HuH-7.5 (cell line): ENCODE measurements at places on chromosomes 7 and 10.

- no peak for DNase-seq
Observed at GRCh38 chr10:132884041-132884440, 58.3 kb downstream of the CFAP46 start.

DNA sequence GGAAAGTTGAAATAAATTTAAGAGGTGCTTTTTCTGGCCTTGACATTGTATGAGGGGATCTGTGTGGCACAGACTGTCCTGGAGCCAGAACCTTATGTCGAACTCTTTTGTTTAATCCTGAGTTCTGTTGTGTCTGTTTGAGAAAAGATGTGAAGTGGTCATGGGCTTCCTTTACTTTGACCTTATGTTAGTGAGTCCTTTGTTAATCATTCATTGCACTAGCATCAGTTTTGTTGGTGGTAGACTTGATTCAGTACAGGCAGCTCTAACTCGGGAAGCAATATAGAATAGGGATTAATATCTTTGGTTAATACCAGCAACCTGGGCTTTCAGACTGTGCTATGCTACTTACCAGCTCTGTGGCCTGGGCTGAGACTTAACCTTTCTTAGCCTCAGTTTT is 123.9 kb upstream of the FZD1 start:
- DNase-seq, result no peak

DNA sequence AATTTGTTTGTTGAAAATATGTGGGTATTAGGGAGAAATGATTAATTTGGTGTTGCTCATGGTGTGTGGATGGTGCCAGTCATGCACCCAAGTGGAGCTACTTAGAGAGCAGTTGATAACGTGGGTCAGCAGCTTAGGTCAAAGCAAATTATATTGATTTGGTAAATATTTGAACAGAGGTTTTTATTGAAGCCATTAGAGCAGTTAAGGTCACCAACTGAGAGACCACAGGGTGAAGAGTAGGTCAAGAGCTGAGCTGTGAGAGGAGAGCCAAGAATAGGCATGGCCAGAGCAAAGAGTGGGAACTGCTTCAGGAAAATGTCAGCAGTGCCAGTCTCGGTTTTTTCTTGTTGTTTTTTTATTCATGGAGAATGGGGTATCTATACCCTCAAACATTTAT is 97.9 kb downstream of the TMEM168 start:
- peak; percentile 46 for DNase-seq

GRCh38 chr10:22657024-22657423 is 57.4 kb downstream of the PIP4K2A start:
- no peak for DNase-seq
